ENCODE measurements at places on chromosomes 5 and 9.
A peak's percentile ranks its signal among the peaks of the same experiment; 100 is the strongest.

DNA sequence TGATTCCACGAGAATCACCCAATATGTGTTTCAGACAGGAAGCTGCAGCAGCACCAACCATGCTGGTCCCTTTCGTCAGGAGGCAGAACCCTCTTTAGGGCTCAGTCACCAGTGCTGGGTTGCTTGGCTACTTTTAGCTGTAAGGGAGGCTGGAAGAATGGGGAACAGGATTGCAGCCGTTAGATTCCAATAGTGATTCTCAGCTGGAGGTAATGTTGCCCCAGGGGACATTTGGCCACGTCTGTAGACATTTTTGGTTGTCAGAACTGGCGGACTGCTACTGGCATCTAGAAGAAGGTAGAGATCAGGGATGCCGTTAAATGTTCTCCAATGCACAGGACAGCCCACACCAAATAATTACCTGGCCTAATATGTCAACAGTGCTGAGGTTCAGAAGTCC is 81.8 kb downstream of the ANKRD33B start:
- no peak for DNase-seq

GRCh38 chr9:93216073-93216365 is 32.1 kb downstream of the WNK2 start:
- no peak for DNase-seq

GRCh38 chr5:119708076-119708790 is 78.9 kb downstream of the FAM170A start:
- DNase-seq, result no peak

GRCh38 chr9:95167998-95168397 is 149.5 kb downstream of the FANCC start:
- peak; percentile 32 for DNase-seq

Data from activated CD4-positive, CD25-positive, alpha-beta regulatory T cell treated with anti-CD3 and anti-CD28 coated beads, Interleukin-2, amount 50 U/mL, for 16 hours (primary cell).